Activated naive CD4-positive, alpha-beta T cell treated with anti-CD3 and anti-CD28 coated beads, Interleukin-2, amount 50 U/mL, for 16 hours (primary cell): ENCODE measurements at places on chromosomes 2 and 18.

DNA sequence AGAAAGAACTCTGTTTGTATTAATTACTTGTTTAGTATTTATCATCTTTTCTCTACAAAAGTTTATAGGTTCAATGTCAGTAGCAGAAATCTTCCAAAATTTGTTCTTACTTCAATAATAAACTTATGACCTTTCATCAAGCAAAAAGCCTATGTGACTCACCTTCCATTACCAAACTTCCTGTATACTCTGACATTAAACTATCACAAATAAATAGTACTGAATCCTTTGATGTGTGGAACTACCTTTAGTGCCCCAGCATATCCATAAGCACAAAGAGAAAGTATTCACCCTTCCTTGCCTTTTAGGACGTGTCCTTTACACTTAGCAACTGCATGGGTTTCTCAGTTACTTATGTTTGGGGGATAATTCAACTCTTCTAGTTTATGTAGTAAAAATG, 166.0 kb downstream of the EHBP1 start:
- no peak for DNase-seq

DNA sequence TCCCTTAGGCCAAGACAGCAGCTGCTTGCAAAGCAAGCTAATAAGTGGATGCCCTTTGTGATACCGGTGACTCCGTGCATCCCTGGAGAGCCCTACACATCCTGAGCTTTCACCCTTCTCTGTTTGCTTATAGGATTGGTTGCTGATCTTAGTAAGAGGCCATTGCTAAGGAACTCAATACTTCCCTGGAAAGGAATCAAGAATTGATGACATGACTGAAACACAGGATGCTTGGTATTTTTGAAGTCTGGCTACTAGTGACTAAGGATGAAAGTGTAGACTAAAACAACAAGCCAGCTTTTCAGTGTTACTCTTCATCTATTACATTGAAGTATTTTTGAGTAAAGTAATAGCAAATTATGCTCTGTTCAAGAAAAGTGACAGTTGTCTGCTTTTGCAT, 123.0 kb upstream of the SERPINE2 start:
- DNase-seq: no peak

GRCh38 chr2:222504191-222504590, 79.8 kb downstream of the SGPP2 start:
- DNase-seq: no peak

DNA sequence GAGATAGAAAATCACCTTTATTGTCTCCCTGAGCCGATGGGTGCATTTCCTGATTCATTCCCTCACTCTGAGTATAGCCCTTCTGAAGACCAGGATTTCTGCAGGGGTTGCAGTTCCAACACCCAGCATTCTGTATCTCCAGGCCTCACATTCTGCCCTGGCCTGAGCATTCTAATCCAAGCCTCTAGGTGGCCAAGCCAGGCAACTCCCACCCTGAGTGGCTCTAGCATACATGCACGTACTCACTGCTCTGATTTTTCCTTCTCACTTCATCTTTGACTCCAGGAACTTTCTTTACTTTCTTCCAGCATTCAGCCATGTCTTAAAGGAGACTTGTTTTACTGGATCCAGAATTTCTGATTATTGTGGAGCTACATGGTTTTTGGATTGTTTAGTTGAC, 100.7 kb upstream of the STK39 start:
- no peak for DNase-seq

- DNase-seq: no peak
Observed at GRCh38 chr18:66641056-66641455, 37.2 kb upstream of the CDH19 start.

GRCh38 chr18:34942276-34942675, 98.9 kb upstream of the MAPRE2 start:
- no peak for DNase-seq

DNA sequence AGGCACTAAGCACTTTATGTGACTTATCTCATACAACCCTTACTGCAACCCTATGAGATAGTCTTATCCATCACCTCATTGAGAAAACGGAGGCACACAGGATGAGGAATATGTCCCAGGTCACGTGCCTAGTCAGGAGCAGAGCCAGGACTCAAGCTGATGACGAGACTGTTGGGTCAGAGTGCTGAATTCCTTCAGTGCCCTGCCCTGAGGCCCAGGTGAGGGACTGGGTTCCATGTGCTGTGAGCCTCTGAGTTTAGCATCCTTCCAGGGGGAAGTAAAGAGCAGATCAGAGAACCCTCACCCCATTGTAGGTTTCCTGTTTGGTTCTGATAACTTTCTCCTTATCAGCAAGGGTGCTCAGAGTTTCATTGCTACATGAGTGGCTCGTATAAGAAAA, 11.7 kb upstream of the EDAR start:
- no peak for DNase-seq

DNA sequence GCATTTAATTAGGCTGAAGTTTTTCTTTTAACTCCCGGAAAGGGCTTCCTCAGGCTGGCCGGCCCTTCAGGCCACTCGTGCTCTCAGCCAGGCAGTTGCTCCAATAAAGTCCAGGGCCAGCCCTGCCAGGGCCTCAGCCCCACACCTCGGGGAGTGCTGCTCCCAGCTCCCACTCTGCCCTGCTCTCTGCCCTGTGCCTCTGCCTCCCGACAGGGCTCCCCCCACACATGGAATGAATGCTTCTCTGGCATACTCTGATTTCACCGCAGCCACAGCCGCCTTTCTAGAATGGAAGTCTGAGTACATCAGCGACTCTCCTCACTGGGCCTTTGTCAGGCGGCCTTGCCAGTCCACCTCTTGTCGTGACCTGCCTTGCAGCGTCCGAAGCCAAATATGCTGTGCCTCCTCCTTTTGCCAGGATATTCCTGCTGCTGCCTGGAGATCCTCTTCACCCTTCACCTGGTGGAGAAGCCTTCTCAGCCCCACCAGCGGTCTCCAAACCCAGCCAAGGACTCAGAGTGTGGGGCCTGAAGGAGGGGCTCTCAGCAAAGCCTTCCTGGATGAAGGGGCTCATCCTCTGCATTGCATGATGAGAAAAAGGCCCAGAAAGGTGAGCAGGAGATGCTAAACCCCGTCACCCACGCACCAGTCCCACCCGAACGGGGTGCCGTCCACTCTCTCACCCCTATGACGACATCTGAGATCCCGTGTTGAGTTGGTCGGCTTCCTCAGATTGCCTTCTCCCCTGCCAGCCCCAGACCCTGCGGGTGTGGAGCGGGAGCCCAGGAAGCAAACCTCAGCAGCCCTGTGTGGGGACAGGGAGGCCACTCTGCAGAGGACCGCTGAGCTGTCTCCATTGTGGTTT, 472.7 kb upstream of the HS6ST1 start:
- DNase-seq: no peak

GRCh38 chr2:24471662-24472061, 19.4 kb upstream of the NCOA1 start:
- DNase-seq: no peak

- DNase-seq: no peak
Observed at GRCh38 chr2:9174771-9175437, 31.7 kb upstream of the ASAP2 start.

- DNase-seq: no peak
Observed at GRCh38 chr2:241071677-241072111, 30.4 kb downstream of the MTERF4 start.

DNA sequence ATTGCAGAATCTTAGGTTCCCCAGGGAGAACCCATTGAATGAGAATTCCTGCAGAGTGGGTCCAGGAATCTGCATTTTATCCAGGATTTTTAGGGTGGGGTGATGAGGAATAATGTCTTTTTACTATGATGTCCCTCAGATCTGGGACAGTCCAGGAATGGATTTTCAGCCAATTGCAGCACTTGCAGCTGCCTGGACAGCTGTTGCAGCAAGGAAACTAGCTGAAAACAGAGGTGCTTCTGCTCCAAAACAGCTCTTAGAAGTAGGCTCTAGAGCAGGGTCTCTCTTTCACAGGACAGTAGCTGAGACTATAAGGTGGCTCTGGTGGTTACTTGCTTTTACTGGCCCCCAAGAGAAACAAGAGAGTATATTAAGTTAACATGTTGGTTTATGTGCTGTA, 9.1 kb downstream of the GLI2 start:
- no peak for DNase-seq

DNA sequence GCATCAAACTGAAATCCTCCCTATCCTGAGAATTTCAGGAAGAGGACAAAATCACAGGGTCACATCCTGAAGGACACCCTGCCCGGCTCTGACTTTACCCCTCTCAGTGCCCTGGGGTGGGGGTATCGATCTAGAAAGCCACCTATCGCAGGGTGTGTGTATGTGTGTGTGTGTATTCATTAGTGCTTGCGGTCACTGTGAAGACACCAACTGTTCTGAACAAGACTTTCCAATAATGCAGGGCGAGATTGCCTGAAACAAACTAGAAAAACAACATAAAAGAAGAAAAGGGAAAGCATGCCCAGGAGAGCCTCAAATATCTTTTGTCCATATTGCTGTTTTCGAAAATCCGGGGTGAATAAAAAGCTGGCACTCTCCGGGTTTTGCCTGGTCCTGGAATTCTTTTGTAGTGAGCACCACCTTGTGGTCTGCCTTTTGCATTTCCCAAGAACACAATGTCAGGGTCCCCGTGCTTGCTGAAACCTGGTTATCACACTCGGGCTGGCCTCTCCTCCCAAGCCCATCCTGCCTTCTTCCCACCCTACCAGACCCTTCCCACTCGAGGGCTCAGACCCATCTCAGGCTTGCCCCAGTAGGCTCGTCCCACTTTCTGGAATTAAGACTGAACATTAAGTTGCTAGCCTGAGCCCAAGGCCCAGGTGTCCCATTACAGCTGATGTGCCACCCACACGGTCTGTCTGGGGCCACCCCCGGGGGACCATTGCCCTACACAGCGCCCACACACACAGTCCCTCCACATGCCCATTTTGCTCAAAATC, 25.0 kb upstream of the COPS8 start:
- no peak for DNase-seq

DNA sequence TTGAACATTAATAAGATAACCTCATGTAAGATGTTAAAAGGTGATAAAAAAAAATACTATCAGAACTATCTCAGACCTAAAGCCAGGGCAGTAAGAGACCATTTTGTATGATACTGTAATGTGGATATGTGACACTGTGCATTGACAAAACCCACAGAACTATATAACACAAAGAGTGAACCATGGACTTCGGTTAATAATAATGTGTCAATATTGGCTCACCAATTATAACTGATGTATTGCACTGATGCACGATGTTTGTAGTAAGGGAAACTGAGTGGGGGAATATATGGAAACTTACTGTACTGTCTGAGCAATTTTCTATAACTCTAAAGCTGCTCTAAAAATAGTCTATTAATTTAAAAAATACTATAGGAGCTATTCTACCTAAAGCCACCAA, 40.7 kb upstream of the PARD3B start:
- DNase-seq: no peak

- DNase-seq: no peak
Observed at GRCh38 chr2:237296756-237297155, 117.2 kb downstream of the COL6A3 start.

DNA sequence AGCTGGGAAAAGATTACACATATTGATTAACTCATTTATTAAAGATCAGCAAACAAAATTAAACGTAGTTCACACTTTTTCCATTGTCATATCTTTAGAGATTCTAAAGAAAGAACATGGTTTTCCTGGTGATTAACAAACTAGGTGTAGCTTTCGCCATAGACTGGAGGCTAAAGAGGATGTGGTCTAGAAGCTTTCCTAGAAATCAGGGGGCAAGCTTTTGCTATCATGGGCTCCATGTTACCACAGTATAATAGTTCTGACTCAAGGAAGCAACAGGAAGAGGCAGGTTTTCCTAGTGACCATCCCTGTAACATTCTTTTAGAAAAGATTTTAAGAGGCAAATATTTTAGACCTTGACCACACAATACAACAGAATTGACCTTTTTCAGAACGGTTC, 232.7 kb downstream of the METTL4 start:
- no peak for DNase-seq

DNA sequence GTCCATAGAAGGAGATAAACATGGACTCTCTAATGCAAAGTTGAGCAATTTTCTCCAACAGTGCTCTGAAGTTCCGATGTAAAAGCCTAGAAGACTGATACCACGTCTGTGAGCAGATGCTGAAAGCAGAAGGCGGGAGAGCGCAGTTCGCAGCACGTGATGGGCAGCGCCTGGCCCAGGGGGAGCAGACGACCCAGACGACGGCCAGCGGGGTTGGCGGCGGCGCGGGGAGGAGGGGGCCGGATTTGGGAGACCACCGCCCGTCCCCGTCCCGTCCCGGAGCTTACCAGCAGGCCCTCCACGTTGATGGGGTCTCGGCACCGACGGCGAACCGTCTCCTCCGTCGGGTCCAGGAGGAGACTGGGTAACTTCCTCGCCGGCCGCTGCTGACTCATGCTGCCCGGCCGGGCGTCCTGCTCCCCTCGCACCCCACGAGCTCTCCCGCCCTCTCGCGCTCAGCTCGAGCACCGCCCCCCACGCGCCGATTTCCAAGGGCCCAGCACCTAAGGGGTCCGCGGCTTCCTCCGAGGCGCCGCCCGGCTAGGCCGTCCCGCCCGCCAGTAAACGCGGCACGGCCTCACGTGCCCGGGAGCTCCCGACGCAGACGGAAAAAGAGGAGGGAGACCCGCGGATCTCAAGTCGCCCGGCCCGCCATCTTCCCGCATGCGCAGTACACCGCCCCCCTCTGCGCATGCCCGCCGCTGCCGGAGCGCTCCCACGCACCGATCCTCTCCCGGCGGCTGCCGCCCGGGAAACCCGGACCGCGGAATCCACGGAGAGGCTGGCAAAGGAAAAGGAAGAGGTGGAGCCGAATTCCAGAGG, at the start of gene E2F6:
TSS of gene E2F6 (minus strand) at position 677 of the 822 bp plus-strand sequence. CDS start at position 395, 282 bp downstream.
- peak; percentile 86 for DNase-seq

DNA sequence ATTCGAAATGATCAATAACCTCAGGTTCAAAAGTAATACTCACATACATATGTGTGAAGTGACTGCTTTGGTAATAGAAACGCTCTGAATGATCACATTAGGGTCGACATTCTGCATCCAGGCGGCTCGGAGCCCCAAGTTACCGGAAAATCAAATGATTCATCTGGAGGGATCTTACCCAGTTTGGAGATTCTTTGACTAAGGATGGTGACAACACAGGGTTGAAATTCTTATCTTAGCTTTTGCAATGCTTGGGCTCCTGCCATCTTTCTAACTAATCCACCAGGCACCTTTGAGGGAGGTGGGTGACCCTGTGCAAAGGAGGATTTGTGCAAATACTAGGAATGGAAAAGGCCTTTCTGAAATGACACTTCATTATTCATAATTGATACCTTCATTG, 10.8 kb downstream of the GBX2 start:
- no peak for DNase-seq

DNA sequence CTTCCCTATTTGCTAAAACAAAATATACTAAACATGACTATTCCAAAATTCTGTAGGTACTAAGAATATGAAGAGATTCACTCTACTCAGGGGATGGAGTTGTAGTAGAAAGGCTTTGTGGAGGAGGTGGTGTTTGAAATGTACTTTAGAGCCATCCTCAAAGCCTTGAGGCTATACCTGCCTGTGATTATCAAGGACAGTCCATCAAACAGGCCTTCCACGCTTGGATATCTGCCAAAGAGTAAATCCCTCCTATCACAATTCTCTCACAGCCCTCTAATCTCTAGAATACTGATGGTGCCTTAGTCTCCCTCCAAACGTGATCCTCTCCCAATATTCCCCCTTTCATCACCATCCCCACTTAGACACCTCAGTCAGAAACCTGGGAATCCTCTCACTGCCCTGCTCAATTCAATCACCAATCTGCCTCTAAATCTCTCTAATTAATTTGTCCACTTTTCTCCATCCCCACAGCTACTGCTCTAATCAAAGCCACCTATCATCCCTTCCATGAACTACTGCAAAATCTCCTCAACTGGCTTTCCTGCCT, 13.1 kb downstream of the SOS1 start:
- no peak for DNase-seq
